ENCODE measurements at places on chromosomes 3 and 15.

DNA sequence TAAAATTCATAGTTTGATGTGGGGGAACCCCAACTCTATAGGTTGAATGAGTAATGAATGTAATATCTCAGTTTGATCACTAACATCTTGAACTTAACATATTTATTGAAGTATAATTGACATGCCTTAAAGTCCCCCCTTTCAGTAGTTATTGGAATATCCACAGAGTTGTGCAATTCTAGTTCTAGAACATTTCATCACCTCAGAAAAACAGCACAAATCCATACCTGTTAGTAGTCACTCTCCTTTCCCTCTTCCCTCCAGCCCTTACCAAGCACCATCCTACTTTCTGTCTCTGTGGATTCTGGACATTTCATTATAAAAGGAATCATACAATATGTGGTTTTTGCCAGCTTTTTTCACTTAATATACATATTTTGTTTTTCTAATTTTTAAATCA is 8.7 kb upstream of the NIT2 start:
- DNase-seq = no peak

- no peak for DNase-seq
These were observed 21.9 kb upstream of the PLSCR2 start for GRCh38 chr3:146491303-146491702.

- no peak for DNase-seq
These were observed 118.7 kb downstream of the RPL22L1 start for GRCh38 chr3:170751083-170751898.

DNA sequence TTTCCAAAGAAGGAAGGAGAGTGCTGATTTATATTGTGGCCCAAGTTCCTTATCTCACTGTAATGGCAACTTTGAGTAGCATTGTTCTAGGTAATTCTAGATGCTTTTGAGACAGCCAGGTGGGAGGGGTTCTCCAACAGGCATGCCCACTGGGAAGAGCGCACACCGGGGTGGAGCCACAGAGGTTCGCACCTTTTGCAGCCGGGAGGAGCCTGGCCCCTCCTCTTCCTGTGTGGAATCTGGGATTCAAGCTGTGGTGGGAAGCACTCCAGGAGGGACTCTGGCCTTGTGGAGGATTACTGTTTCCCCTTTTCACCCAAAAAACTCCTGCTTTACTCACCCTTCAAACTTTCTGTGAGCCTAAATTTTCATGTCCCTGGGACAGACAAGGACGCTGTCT is 53.1 kb downstream of the CFAP20DC start:
- no peak for DNase-seq

Data from D341Med (cell line).